ENCODE measurements at places on chromosomes 1 and 21.

- DNase-seq, result no peak
These were observed 107.4 kb upstream of the ESRRG start for GRCh38 chr1:216830424-216831210.

DNA sequence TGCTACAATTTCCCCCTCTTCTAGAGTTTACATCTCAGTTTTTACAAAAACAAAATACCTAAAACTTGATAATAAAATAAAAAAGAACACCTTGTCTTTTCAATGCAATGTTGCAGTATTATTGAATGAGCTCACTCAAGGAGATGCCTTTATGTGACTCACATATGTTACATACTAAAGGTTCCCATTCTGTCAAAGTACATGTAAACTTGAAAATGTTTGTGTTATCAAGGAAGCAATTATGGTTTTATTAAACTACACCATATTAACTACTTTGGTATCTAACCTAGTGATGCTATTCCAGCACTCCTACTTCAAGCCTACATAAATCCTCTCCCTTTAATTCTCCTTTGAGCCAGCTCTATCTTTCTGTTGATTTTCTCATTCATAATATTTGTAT lies 658.3 kb downstream of the PTPRC start:
- DNase-seq, result no peak

GRCh38 chr1:181936269-181936668 lies 125.2 kb downstream of the ZNF648 start:
- DNase-seq, result no peak

GRCh38 chr1:210364479-210364878 lies 35.8 kb downstream of the HHAT start:
- DNase-seq, result no peak

- no peak for DNase-seq
These were observed 14.4 kb downstream of the S100PBP start for GRCh38 chr1:32831878-32832277.

DNA sequence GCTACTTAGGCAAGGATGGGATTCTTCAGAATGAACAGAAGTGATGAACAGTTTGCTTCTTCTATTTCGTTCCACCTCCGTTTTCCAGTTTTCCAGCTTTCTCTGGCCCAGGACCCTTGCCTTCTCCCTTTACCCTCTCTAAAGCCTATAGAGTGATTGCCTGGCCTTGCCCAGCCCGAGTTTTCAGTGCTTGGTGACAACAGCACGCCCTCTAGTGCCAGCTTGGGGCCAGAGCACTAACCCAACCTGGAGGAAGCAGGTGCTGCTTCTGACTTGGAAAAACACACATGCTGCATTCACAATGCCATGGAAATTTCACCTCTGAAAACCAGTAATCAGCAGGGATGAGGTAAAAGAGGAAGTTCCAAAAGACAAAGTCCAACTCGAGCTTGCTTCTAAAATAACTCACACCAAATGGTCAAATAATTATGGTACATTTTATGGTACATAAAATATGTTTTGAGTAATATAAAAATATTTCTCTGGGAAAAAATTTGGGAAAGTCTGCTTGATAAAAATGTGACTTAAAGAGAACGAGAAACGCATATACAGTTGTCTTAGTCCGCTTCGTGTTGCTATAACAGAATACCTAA lies 26.1 kb downstream of the UBE2T start:
- peak; percentile 63 for DNase-seq

DNA sequence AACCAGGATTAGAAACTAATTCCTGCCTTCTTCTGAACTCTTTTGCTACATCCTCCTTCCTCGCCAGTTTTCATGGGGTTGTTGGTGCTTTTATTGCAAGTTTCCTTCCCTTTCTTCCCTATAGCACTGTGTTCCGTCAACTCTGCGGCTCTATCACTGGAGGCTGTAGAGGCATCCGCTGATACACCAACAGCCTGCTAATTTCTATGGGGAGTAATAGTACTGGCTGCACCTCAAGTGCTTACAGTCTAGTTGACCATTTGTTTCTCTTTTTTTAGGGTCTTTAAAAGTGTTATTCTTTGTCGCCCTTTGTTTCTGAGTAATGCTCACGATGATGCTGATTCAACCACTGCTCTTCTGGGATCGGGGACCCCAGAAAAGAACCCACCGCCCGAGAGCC lies 746 bp downstream of the MIS18A start:
- no peak for DNase-seq

DNA sequence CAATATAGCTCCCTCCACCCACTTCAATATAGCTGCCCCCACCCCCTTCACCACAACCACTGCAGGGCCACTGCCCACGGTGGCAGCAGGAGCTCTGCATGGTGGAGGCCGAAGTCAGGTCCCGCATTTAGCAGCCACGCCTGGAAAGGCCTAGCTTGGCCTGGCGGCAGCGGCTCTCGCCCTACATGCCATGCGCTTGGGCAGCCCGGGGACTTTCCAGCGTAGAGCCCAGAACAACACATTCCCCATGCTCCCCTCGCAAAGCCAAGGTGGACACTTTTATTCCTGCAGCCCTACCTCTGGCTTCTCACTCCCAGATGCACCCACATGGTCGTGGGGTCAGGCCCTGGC lies 37.1 kb downstream of the LHX4 start:
- DNase-seq, result no peak

- DNase-seq, result peak; percentile 63
These were observed 9.8 kb upstream of the MDM4 start for GRCh38 chr1:204506201-204506968.

- DNase-seq, result no peak
These were observed 62.3 kb downstream of the OPTC start for GRCh38 chr1:203556047-203556851.

DNA sequence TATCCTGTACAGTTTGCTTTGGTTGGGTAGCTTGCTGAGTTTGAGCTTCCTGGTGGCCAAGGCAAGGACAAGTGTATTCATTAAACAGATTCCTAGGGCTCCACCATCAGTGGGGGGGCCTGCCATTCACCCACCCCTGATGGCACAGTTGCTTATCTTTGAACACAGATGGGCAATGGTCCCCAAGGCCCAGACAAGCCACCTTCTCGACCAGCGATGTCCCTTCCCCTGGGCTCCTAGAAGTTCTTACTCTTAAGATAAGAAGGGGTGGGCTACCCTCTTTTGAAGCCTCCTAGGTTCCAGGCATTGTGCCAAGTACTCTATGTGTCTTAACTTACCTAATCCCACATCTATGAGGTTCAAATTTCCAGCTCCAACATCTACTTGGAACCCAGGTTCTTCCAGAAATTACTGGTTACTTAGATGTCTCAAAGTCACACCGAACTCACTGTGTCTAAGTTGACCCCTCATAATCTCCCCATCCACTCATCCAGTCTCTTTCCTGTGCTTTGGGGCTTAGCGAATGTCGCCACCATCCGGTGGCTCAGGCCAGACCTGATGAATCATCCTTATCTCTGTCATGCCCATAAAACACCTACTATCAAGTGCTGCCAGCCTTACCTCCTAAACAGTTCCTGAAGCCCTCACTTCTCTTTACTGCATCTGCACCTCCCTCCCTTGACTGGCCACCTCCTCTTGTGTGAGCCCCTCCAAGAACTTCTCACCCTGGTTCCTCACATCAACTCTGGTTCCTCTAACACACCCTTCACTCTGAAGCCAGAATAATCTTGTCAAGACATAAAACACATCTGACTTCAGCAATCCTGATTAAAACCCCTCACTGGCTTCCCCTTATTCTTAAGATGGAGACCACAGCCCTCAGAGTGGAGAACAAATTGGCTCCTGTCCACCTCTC lies 50.1 kb downstream of the KLHDC7A start:
- DNase-seq, result peak; percentile 39

DNA sequence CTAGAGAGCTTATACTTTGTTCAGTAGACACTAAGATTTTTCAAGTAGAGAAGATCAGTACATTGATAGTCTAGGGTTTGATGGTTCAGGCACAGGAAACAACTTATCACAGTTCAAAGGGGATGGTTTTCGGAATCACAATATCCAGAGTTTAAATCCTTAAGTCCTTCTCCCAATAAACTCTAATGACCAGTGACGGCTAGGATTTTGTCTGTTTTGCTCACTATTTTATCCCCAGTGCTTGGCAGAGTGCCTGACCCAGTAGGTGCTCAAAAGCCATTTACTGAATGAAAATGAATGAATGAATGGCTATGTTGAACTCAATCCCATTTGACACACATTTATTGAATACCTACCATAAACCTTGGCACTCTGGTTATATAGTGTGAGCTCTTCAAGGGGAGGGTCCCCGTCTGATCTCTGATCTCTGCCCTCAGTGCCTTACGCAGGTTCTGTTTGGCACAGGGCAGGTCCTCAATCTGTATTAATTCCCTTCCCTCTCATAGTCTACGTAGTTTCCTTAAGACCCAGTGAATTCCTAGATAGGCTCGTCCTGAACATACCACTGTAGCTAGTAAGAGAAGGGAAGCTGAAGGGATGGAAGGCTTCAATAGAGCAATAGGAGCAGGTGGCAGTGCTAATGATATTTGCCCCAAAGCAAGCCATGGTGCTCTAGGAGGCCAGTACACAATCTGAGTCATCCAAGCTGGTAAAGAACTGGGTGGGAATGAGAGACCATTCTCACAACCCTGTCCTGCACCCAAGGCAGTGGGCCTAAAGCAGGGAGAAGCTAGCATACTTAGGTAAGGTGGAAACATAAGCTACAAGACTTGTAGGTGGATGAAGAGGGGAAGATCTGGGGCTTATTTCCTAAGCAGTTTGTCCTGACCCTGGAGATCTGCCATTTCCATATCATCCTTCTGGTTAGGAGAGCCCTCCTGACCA lies 53.4 kb downstream of the DMAP1 start:
- no peak for DNase-seq

GRCh38 chr1:119370748-119371147 lies 2.2 kb downstream of the HAO2 start:
- DNase-seq, result no peak

DNA sequence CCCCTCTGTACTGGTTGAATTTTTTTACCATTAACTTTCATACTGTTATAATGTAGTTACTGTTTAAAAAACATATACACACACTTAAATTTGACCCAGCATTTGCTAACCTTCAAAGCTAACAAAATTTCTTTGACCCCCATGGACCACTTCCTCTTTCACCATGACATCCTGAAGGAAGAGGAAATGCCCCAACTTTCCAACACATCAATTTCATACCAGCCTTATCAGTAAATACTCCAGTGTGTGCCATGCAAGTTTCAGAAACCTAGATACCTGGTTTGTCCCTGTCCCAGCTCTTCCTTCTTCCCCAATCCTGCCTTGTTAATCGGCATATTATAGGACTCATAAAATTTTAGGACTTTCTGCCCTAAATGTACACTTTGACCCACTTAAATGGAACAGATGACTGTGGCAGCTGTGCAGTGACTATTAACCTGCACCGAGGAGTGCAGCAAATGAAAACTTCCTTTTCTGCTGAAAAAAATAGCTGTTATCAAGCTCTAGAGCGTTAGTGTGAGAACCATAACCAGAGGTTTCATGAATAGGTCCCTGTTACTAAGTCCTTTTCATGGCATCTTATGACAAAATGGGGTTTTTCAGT lies 54.1 kb downstream of the DTL start:
- no peak for DNase-seq

DNA sequence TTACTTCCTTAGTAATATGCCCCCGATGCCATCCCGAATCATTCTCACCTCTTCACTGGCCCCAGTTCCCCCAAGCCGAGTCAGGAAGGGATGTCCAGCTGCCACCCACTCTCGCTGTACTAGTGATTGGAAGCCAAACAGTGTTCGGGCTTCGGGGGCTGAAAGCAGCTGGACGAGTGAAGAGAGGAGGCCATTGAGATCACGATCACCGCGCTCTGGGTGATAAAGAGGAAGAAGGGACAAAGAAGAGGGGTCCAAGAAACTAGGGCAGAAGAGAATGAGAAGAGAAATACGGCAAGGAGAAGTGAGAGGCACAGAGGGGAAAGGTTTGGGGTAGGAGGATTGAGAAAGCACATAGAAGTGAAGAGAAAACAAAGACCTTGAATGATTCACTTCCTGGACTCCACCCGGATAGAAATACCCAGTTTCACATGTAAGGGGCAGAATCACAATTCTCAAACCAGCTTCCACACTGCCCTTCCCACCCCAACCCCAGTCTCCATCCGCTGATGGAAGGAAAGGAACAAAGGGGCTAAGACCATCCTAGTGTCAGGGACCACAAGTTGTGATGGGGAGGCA lies 3.7 kb upstream of the SF3B4 start:
- no peak for DNase-seq

- no peak for DNase-seq
These were observed 36.2 kb downstream of the PTP4A2 start for GRCh38 chr1:31901838-31902509.

- no peak for DNase-seq
These were observed 65.1 kb downstream of the WLS start for GRCh38 chr1:68167211-68167610.

DNA sequence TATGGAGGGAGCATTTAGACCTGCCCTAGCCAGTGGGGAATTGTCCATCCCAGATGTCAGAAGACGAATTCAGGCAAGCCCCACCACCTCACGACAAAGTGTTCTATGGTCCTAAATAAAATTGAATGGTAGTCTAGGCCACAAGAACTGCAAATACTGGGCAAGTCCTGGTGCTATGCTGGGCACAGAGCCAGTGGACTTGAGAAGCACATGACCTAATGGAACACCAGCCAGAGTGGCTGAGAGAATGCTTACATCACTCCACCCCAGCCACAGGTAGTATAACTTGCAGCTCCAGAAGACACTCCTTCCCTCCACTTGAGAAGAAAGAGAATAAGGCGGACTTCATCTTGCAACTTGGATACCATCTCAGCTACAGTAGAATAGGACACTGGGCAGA lies 567.3 kb upstream of the CXADR start:
- DNase-seq, result no peak

- no peak for DNase-seq
These were observed 68.3 kb upstream of the BCAR3 start for GRCh38 chr1:93749894-93750301.

- no peak for DNase-seq
These were observed 39.6 kb upstream of the ABCG1 start for GRCh38 chr21:42179316-42179715.

DNA sequence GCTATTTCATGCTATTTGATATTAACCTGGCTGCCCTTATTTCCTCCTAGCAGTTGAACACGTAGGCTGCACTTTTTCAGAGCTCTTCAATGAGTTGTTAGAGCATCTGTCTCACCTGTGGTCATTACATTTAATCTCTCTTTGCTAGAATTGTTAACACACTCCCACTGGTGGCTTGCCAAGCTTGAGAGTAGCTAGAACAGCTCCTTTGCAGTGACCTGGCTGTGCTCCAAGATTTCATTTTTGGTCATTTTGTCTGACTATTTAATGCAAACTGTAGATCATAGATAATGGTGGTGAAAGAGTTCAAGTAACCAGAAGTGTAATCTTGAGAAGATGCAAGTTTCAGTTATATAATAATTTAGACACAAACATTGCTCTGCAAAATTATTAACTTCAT lies 105.6 kb downstream of the LRRC7 start:
- no peak for DNase-seq

DNA sequence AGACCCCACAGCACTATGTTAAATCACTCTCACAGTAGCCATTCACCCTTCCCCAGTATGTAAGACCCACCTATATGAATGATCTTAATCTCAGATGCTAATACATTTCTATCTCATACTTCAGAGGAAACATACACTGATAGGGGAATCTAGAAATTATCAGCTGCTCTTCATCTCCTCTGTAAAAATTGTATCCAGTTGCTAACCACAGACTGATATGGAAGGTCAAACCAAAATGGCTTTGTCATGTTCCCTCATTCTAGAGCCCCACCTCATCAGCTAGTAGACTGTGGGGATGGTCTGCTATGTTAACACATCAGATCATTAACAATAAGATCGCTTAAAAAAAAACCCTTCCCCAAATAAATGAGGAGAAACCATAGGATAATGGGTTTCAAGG lies 71.7 kb downstream of the UBR4 start:
- DNase-seq, result no peak

Measured in stimulated activated effector memory CD8-positive, alpha-beta T cell treated with anti-CD3 and anti-CD28 coated beads, Interleukin-12 subunit alpha, Interleukin-12 subunit beta, amount 100 ng/mL, for 72 hours (primary cell).